CD8-positive, alpha-beta T cell (primary cell): ENCODE measurements at places on chromosomes 6 and 20.
A peak's percentile ranks its signal among the peaks of the same experiment; 100 is the strongest.

DNA sequence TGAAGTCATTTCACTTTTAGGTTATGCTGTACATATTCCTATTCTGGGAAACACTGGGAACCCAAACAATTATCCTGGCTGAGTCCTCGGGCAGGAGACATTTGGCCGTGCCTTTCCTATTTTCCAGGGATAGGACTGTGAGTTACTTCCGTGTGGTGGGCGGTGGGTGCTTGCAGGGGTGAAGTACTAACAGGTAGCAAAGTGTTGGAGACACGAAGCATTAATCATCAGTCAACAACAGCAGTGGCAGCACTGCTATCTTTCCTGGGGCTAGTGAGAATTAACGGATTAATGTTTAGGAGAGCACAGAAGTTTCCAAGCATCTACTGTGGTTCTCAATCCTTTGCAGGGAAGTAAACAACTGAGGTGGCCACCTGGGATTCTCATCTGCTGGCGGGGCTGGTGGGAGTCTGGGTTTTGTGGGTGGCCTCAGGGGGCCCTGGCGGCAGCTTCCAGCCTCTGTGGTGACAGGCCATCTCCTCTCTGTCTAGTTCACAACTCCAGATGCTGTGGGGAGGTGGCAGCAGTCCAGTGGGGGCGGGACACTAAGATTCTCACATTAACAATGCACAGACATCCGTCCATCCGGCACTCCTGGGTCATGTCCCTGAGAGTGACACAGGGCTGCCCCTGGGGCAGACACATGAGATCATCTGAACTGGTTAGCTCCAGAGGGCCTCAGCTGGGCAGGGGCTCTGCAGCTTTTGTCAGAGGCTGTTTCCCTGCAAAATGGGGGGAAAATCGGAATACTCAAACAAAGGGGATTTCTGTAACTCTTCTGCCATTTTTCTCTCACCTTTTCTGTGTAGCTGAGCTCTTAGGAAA is 90.9 kb downstream of the GJA10 start:
- DNase-seq, result no peak

DNA sequence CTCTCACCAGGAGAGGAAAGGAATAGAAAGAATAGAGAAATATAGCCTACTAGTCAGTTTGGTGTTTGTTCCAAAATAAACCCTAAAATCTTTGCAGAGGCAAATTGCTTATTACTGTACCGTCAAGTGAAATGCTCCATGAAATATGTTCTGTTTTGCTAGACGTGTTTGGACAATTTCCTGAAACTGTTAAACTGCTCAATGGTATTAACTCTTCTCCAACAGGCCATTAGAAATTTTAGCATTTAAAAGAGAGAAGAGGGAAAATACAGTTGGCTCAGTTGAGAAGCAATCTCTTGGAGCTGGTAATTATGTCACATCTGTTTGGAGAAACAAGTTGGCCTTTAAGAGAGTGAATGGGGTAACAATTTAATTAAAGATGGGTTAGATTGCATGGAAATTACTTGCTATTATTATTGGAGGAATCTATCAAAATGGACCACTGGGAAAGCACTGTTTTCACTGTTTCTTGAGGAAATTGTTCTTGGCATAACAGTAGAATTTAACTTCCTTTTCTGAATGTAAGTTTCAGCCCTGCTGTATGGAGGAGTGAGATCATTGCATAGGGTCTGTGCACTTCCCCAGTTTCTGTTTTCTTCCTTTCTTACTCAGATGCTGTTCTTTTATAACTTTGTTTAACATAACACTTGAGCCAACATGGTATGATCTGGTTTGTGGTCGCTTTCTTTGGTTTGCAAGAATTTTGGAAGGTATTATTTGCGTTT is 373.6 kb downstream of the PLCB1 start:
- no peak for DNase-seq

GRCh38 chr6:38336922-38337321 is 302.8 kb downstream of the BTBD9 start:
- no peak for DNase-seq

DNA sequence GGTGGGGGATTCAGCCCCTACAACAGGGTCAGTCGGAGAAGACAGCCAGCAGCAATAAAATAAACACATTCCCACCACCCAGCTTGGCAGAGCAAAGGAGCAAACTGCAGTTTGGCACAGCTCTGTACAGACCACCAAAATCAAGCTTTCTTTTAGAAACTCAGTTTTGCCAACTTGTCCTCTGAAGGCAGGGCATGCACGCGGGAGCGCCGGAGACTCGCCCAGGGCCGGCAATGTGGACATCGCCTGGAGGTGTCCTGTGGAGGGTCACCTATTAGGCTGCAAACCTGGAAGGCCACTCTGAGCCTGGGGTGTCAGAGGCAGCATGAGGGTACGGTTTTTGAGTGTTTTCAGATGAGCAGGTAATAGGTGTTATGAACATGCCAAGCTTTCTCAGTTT is 34.7 kb downstream of the TMEM242 start:
- DNase-seq, result no peak

DNA sequence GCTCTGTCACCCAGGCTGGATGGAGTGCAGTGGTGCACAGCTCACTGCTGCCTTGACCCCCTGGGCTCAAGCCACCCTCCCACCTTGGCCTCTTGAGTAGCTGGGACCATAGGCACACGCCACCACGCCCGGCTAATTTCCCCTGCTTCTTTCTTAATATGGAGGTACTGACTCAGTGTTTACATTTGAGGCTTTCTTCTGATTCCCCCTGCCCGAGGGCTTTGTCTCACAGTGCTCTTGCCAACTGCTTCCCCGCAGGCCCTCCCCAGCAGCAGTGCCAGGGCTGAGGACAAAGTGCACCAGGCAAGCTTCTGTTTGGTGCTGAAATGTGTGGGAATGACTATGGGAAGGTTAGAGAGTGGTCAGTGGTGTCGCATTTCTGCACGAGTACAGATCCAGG is 34.8 kb downstream of the NR2E1 start:
- no peak for DNase-seq

GRCh38 chr6:108902382-108902792 is 54.2 kb downstream of the ARMC2 start:
- no peak for DNase-seq

DNA sequence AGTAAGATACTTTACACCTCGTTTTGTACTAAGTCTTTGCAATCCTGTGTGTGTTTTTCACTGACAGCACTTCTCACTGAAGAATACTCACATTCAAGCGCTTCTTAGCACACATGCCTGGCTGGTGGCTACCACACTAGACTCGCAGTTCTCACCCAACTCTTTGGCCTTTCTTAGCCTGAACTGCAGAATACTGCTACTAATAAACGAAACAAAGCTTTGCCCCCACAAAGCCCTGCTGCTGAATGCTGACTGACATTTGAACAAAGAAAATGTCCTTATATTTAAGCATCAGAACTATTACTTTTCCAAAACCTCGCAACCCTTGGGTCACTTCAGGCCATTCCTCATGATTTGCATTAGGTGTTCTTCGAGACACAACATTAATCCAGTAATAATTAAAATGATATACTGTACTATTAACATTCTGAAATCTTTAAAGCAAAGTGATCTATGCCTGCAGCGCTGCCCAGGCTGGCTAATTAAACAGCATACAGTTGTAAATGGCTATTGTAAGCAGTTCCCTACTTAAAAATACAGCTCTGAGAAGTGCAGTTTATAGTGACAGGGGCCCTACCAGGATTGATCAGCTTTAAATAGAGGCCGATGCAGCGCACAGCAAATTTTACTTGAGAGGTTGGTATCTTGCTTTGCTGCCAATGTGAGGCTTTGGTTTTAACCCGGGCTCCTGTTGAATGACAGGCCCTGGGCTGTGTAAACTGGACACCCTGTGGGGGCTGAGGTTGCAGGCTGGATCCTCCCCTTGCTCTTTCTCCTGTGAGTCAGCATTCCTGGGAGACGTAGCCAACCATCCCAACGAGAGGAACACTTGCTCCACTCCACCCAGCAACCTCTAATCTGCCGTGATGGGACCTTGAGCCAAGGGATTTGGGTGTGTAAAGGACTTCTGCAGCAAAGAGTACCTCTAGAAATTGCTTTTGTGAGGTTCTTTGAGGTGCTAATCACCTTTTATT is 899.0 kb downstream of the TFAP2A start:
- no peak for DNase-seq

DNA sequence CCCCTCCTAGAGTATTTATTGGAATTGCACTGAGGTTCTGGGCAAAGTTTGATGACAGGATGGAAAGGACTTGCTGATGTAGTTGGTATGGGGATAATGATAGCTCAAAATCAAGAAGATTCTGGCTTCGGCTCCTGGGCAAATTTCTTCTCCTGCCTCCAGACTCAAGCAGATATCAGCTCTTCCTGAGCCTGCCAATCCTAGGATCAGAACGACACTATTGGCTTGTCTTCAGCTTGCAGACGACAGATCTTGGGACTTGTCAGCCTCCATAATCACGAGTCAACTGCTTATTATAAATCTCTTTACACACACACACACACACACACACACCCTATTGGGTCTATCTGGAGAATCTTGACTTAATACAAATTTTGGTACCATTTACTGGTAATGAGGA is 131.1 kb downstream of the PREX1 start:
- DNase-seq, result no peak

- no peak for DNase-seq
Observed at GRCh38 chr6:43829470-43829869, 59.5 kb downstream of the VEGFA start.

DNA sequence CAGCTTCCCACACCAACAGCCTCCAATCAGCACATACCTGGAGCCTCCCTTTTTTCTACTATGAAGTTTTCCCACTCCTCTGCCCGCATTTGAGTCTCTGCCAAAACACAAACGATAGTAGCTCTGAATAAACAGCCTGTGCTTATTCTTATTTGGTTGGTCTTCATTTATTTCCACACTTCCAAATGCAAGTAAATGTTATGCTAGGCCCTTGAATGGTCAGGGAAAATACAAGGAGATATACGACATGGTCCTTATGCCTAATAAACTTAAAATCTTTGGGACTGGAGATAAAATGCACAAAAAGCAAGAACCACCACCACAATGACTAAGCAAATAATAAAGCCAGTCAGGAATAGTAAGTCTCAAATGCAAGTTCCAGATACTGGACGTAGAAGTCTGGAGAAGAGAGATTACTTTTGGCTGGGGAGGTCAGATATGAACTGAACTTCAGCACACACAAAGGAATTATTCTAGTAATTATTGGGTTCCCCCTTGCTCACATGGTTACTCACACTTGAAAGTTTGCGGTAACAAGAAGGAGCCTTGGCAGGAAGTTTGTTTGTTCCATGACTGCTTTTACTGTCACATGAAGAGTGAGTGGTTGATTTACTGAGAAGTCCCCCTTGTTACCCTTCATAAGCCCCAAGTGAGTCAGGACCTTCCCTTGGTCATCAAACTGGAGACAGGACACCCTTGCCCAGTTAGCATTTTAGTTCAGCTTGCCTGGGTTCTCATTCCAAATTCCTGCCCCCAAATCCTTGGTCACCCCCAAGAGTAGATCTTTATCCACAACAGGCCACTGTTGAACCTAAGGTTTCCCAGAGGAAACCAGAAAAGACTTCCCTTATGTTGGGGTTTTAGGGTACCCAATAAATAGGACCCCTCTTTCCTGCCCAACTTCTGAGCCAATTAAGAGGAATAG is 511.2 kb upstream of the JARID2 start:
- no peak for DNase-seq

GRCh38 chr6:114998492-114998891 is 655.7 kb upstream of the HS3ST5 start:
- no peak for DNase-seq

- DNase-seq, result peak; percentile 83
Observed at GRCh38 chr6:156777577-156778453, 637 bp downstream of the ARID1B start.

- no peak for DNase-seq
Observed at GRCh38 chr20:14879020-14879697, 541.7 kb upstream of the FLRT3 start.

- no peak for DNase-seq
Observed at GRCh38 chr20:44296011-44296410, 15.0 kb downstream of the FITM2 start.

- no peak for DNase-seq
Observed at GRCh38 chr6:68082086-68082485, 553.0 kb upstream of the ADGRB3 start.

GRCh38 chr20:49866051-49866450 is 49.3 kb downstream of the SPATA2 start:
- DNase-seq, result no peak

GRCh38 chr20:610130-611046 is at the start of gene TCF15:
TCF15 (minus strand) TSS chr20:610309; CDS start chr20:610237, 72 bp downstream.
- no peak for DNase-seq

DNA sequence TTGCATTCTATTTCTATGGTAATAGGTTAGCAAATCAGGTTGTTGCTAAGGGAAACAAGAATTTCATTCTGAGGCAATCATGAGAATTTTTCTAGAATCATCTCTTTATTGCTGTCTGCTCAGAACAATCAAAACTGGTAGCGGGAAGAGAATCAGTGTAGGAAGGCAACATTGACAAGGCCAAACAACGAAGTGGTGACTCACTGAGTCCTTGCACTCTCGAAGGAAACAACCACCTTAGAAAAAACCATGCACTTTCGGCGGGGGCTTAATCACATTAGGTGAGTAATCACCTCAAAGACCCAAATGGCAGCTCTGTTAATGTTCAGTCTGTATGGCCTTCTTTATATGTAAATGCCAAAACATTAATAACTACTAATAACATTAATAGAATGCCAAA is 78.8 kb upstream of the MAP7 start:
- DNase-seq, result no peak

DNA sequence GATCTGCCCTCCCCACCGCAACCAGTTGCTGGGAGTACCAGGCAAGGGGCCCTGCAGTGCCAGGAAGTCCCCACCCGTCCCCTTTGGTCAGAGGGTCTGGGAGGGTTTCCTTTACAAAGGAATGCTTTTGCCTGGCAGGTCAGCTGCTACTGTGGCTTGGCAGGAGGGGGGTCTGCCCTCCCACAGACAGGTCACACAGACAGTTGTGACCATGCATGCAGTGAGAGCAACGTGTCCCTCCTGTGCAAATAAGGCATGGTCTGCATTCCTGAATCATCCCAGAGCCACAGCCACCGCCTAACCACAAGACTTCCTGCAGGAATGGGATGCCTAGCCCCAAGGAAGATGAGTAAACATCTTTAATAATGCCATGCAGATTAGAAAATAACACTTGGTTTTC is 439 bp upstream of the F13A1 start:
- no peak for DNase-seq

DNA sequence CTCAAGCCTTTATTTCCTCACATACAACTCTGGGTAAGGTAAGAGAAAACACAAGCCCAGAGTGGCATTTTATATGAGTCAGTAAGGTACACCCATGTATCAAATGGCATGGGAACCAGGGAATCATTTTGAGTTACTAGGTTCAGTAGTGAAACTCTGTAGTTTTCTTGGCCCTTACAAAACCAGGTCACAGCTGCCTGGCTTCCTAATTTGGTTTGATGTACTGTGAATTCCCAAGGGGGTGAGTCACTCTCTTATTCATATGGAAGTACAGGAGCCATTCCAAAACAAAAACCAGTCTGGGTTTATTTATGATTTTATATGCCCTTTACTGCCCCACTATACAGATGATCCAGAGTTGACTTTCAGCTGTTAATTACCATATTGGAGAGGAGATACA is 70.7 kb downstream of the PDE7B start:
- no peak for DNase-seq
